Kidney tubule cell (primary cell): ENCODE measurements at places on chromosomes 6 and 20.

DNA sequence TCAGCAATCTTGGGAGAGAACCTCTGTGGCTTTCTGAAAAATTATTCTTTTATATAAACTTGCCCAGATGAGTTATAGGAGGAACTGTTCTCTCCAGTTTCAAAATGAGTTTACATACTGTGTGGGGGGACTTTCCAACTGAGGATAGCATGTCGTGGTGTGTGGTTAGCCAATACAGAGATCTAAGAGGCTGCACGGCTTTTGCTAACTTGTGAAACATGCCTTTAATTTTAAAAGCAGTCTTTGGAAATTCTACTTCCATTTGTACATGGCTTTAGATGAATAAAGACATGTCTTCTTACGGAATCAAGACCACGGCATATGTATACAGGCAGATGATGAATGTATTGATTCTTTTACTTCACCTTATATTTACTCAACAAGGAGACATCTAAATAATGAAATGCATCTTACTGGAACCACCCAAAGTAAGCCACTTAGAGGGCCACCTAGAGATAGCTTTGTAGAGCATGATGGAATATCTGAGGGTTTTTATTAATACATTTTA lies 39.8 kb downstream of the HIVEP1 start:
- no peak for DNase-seq

- peak; percentile 48 for DNase-seq
Observed at GRCh38 chr6:53727748-53728147, 62.2 kb upstream of the KLHL31 start.

DNA sequence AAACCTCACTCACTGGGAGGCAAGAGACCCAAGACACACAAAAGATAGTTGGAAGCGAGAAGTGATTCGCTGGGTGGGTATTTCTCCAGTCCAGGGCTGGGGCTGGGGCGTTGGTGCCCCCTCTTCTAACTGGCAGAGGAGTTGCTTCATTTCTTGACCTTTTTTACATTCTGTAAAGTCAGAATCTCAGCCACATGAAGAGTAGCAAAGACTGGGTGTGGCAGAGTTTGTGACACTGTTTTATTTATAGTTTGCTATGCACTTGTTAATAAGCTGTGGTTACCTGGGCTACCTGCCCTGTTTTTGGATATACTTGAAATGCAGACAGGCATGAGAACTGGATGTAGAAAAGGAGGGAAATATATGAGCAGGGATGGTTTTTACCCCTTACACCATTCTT lies 42.3 kb downstream of the IL20RA start:
- DNase-seq, result no peak

DNA sequence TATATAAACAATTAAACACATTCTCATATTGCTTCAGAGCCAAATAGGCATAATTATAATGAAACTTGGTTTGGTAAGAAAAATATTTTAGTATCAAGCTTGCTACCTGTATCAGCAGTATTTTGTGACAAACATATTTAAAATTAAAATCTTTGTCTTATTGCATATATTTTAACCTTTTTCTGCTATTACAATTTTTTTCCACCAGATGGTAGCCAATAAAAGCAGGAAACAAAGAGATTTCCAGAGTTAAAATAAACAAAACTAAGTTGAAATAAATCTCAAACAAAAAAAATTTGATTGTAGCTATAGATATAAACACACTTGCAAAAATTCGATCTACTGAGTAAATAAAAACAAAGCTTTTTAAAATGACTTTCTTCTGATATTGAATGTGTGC lies 491.3 kb upstream of the GJE1 start:
- no peak for DNase-seq

GRCh38 chr6:13243033-13243432 lies 85.3 kb downstream of the TBC1D7 start:
- DNase-seq, result no peak

- no peak for DNase-seq
Observed at GRCh38 chr6:503610-504362, 112.2 kb downstream of the IRF4 start.

GRCh38 chr6:168216117-168216516 lies 103.5 kb downstream of the DACT2 start:
- no peak for DNase-seq

DNA sequence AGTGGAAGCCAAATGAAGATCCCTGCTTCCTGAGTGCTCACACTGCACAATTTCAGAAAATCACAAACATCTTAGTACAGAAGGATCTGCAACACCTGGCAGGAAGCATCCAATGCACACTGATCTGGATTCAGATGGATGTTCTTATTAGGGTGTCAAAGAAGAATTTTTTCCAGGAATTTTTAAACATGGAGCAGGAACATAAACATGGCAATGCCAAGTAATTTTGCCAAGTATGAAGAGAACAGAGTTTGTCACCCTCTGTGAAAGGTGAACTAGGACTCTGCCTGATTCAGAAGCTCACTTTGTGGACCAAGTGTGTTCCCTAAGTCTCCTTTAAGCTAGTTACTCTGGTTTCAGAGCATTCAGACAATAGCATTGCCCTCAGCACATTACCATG lies 208.5 kb downstream of the EPHA7 start:
- DNase-seq, result no peak

GRCh38 chr20:44756011-44756688 lies 10.5 kb downstream of the KCNK15 start:
- DNase-seq, result no peak

DNA sequence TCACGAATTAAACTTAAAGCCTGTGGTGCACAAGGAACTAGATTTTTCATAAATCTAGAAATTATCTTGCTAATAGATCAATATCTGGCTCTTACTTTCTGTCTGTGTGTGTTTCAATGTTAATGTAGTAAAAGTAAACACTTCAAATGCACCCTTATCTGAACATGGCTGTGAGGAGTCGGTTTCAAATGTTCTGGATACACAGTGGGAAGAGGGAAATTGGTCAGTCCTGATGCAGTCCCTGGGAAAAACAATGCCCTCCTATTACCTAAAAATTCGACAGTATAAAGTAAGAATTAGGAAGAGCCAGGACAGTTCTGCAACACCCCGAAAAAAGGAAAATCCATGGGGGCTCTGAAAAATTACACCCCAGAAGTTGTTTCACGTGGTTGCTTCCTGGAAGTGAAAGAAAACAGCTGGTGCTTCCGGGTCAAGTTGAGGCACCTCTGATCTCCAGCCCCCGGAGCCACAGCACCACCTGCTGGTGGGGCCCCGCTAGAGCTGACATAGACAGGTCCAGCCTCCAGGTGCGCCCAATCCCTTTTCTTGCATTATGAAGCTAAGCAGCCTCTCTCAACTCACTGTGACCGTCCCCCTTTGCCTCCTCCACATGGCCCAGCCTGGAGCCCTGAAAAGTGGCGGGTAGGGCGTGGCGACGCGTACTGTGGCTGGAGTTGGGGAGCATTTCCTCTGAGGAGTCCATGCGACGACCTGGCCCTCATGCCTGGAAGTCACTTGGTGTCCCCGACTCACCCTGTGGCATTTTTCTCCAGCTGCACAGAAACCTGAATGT lies 8.3 kb downstream of the SEMG2 start:
- DNase-seq, result peak; percentile 54
